ENCODE measurements at places on chromosomes 11 and 22.

DNA sequence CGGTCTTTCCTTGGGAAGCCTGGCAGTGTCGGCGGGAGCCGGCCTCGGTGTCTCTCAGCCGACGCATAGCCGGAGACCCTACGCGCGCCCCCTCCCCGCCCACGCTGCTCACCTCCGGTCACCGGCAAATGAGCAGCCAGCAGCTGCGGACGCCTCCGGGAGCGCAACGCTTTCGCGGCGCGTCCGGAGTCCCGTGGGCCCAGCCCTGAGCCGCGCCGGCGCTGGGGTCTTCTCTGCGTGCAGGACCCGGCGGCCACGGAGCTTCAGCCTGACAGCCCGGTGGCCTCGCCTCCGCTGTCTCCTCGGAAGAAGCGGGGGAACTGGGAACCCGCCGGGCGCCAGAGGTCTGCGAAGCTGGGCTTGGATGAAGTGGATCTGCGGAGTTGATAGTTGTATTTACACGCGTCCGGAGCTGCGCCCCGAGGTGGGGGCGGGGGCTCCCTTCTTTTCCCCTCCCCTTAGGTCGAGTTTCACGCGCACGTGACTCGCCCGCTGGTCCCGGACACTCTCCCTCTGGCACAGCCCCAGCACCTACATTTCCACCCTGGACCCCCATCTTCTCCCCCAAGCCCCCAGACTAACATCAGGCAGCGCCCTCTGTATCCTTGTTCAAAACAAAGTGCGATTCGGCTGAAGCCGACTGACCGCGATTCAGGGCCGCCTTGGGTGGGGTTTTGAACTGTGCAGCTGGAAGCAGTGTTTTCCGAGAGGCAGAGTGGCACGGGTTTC is at the start of gene SLC43A1:
Gene SLC43A1, minus strand, starts transcription at position 371 of the 729 bp plus-strand sequence. CDS start 1,591 bp downstream, outside the sequence.
- DNase-seq = peak; percentile 46

DNA sequence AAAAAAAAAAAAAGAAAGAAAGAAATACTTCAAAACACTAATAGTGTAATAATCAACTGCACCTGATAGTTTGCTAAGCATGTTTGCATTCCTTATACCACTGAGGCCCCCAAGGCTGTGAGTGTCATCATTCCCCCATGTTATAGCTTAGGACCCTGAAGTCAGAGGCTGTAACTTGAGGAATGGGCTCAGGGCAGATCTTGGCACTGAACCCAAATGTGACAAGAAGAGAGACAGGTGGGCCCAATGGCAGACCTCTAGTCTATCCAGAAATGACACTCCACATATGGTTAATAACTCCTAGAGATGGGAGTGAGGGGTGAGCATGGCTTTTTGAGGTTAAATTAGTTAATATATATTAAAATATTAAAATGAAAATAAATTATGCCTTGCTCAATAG is 13.2 kb downstream of the ZNF70 start:
- no peak for DNase-seq

DNA sequence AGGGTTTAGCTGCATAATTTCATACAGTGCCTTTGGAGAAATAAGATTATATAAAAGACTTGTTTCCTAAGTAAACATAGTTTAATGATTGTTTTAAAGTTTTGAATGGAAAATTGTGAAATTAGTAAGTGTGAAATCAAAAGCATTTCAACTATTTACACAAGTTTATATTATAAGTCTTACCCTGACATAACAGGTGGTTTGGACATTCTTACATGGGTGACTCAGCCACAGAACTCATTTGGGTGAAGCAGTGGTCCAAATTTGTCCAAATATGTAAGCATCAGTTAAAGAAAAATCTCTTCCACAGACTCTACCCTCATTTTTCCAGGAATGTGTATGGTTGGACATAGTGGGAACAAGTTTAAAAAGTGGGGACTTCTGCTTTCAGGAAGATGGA is 68.0 kb downstream of the USP47 start:
- DNase-seq = no peak

GRCh38 chr22:21108379-21109115 is 62.8 kb downstream of the LRRC74B start:
- DNase-seq = peak; percentile 13

DNA sequence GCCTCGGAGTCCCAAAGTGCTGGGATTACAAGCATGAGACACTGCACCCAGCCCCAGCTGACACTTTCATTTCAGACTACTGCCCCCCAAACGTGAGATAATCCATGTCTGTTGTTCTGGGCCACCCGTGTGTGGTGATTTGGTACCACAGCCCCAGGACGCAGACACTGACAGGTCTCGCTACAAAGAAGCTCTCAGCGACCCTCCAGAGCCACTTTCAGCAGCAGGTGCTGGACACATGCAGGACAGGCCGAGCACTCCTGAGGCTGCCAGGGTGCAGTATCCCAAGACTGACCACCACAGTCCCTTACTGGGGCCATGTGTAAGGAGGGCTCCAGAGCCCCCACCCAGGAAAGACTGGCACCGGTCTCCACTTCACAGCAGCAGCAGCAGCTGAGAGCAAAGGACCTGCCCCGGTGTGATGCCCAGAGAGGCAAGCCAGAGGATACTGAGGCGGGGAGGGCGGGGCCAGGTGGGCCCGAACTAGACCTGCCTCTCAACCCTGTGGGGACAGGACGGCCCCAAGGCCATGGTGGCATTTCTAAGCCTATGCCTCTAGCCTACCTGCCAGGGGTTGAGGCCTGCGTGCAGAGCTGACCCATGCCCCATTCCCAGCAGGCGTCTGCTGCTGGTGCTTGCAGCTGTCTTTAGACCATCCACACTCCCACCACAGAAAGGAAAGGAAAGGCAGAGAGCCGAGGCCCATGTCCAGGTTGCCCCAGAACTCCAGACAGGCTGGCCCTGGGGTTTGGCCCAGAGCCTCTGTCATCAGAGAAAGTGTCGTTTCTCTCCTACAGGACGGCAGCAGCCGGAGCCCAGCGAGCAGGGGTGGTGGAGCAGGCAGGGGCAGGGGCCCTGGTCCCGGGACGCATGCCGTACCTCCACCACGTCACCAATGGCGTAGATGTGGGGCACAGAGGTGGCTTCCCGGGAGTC is 28.0 kb upstream of the GNB1L start:
- DNase-seq = no peak

GRCh38 chr11:118641397-118642019 is 34.1 kb downstream of the PHLDB1 start:
- DNase-seq = peak; percentile 57

DNA sequence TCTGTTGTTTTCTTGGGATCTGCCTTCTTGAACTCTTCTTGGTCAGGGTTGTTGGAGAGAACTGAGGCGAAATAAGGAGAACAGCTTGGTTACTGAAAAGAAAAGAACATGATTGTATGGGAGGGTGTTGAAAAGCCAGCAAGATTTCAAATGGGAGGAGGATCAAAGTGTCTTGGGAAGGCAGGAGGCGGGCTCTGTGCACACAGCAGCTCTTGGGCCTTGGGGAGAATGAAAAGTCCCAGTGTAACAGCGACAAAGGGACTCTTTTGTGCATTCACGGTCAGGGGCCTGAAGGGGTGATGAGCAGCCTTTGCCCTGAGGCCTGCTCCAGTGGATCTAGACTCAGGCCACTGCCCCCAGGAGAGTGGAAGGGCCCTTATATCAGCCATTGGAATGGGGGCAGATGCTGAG is 135.4 kb downstream of the ADAMTS15 start:
- no peak for DNase-seq

DNA sequence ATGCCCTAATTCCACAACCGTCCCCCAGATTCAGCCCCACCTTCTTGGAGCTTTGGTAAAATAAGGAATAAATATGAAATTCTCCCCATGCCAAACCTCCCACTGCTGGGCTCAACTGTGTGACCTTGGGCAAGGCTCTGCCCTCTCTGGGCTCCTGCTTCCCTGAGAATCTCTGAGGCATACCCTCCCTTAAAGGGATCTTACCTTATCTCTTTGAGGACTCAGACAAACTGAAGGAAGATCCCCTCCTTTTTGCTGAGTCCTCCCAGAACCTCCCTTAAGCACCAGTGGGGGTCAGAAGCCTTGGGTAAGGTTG is 2.7 kb downstream of the CD248 start:
- no peak for DNase-seq

GRCh38 chr11:110883256-110883655 is 171.0 kb upstream of the ARHGAP20 start:
- no peak for DNase-seq

- peak; percentile 45 for DNase-seq
These were observed 182.4 kb downstream of the SPON1 start for GRCh38 chr11:14144934-14145333.

GRCh38 chr22:19832476-19833108 is 22.1 kb downstream of the GNB1L start:
- no peak for DNase-seq

- DNase-seq = no peak
These were observed 28.1 kb upstream of the SLC5A12 start for GRCh38 chr11:26749927-26750326.

- no peak for DNase-seq
These were observed 56.8 kb upstream of the SHANK2 start for GRCh38 chr11:71309181-71309580.

DNA sequence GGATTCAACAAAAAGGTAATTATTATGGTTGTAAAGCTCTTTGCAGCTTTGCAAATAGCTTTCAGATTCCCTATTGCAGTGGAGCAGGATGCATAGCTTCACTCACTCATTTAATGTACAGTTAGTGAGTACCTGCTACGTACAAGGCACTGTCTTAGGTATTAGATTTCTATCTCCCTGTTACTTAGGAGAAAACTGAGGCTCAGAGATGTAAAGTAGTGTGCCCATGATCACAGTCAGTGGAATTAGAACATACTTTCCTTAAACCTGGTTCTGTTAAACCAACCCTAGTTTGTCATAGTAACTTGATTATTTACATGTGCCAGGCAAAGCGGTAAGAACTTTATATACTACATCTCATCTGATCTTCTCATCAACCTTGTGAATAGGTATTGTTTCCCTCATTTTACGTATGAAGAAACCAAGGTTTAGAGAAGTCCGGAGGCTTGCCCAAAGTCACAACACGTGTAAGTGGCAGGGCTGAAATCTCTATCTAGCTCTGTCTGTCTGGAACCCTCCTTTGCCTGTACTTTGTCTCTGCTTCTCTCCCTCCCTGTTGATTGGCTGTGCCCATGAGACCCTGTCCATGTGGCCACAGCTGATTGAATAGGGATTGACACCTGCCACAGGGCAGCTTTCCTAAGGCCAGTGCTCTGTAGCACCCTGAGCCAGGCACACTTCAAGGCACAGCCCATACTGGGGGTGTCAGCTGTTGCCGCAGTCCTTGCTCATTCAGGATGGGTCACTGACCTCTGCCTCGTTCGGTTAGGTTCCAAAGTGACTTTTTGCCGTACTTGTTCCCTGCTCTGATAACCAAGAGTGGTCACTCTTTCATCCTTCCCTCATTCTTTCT is 63.8 kb upstream of the PRSS23 start:
- peak; percentile 81 for DNase-seq

DNA sequence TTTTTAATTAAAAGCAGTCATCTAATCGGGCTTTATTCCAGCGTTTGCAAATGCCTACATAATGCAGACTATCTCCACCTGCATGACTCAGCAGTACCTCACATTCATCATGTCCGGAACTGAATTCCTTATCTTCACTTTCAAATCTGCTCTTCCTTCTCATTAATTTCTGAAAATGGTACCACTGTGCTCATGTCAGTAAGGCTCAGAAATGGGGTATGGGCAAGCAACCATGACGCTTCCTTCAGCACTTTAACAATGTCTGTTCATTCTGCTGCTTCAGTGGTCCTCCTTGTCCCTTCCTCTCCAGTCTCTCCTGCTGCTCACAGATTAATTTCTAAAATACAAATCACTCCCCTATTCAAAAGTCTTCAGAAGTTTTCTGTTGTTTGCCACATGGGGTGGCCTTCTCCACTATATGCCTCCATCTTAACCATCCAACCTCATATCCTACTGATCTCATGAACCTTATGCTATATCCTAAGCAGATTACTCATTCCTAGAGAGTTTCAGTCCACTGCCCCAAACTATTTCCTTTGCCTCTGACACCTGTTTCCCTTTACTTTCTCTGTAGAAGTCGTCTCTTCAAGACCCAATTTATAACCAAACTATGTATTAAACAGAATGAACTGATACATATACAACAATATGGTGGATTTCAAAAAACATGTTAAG is 7.0 kb downstream of the GTF2H1 start:
- DNase-seq = peak; percentile 65

DNA sequence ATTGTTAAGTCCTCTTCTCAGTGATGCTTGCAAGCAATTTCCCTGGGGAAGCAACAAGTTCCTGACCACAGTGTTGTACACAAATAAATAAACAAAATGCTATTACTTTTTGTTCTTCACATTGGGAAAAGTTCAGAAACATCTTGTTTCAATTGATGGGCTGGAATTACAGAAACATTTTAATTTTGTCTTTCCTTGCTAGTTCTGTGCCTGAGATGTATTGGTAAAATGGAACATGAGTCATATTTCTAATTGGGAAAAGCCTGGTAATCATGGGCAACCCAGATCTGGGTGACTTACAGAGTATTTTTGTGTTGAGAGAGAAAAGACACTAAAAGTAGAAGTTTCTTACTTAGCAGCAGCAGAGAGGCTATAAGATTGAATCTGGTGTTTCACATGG is 576 bp upstream of the BLID start:
- DNase-seq = no peak

DNA sequence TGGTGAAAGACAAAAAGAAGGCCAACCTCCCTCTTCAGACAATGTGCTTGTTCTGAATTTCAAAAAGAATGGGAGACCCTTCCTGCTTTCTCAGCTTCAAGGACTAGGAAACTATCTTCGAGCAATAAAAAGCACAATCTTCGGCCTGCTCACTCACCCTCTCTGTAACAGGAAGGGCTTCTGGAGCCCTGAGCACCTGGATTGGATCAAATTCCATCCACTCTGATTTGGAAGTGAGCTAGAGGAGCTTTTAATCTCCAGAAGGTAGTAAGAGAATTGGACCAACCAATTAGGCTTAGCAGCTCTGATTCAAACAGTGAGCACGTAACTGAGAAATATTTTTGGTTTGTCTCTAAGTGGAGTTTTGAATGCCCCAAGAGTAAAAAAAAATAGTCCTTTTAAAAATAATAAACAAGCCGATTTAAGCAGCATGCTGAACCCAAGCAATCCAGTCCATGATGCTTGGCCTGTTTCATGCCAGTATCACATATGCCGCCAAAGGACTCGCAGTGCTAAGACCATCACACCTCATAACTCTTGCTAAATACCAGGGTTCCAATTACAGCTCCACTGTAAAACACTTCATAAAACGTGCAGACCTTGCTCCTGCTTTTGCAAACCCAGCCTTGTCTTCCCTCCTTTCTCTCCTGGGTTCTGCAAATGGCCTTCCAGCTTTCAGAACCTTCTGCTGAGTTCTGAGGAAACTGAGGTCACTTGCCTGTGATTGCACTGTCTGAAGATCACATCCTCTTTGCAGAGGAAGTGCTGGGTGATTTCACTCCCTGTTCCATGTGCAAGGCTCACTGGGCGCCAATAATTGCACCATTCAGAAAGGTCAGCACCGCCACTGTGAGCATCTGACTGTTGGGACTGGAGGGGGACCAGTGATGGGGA is 74.4 kb downstream of the SLC1A2 start:
- DNase-seq = no peak
